Iris pigment epithelial cell (primary cell): ENCODE measurements at places on chromosomes 7 and 10.
A peak's percentile ranks its signal among the peaks of the same experiment; 100 is the strongest.

- DNase-seq, result peak; percentile 98
Measured at GRCh38 chr7:83468251-83468739, 180.6 kb downstream of the SEMA3E start.

DNA sequence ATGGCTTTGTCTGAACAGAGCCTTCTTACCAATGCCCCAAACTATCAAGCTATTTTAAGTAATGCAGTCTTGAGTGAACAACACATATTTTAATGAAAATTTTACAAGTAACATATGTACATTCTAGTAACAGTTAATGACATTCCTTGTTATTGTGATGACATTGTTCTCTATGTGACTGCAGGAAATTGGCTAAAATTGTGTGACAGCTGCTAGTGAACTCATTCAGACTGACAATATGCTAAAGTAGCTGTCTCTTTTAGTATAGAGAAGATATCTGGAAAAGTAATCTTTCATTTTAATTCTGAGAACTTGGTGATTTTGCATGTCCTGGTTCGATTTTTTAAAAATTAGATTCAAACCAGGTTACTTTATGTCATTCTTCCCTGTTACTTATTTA lies 259.8 kb upstream of the MAGI2 start:
- no peak for DNase-seq

DNA sequence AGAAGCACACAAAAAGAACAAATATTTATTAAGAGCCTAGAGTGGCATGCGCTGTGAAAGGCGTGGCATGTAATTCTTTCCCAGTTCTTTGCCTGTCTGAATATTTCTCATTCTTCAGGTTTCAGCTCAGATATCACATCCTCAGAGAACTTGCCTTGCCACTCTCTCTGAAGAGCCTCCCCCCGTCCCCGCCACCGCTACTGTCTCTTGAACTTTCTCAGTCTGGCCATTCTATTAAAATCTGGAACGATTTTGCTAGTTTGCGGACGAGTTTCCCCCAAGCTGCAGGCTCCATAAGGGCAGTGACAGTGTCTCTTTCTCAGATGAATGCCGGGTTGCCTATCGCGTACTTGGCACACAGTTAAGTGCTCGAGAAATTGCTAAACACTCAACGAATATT lies 787 bp upstream of the PLEKHA1 start:
- DNase-seq, result peak; percentile 56

DNA sequence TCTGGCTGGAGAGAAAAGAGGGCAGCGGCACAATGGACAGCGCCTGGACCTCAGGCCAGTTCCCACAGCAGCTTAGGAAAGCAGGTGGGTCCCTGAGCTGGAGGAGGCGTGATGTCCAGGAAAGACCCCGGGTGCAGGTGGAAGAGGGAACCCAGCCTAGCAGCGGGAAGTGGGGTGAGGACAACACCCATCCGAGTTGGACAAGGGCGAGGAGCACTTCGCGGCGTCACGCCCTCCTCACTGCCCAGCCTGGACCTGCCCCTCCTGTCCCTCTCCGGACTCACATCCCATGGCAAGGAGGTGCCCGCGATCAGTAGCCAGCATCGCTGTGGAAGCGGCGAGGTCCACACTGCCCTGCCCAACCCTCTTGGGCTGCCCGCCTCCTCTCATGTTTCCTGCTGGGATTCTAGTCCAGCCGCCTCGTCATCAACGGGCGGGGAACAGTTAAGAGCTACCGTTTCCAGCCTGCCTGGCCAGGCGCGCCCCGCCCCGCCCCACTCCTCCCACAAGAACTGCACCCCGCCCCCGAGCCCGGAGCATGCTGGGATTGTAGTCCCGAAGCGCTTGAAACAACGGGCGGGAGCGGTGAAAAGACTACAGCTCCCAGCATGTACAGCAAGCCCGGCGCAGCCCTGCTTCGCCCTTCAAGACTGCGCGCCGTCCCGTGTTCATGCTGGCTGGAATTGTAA lies 930.6 kb upstream of the ZNF722 start:
- DNase-seq, result no peak

GRCh38 chr7:130258494-130259078 lies 8.1 kb upstream of the CPA2 start:
- no peak for DNase-seq

GRCh38 chr7:148800677-148801076 lies 83.4 kb downstream of the EZH2 start:
- no peak for DNase-seq

DNA sequence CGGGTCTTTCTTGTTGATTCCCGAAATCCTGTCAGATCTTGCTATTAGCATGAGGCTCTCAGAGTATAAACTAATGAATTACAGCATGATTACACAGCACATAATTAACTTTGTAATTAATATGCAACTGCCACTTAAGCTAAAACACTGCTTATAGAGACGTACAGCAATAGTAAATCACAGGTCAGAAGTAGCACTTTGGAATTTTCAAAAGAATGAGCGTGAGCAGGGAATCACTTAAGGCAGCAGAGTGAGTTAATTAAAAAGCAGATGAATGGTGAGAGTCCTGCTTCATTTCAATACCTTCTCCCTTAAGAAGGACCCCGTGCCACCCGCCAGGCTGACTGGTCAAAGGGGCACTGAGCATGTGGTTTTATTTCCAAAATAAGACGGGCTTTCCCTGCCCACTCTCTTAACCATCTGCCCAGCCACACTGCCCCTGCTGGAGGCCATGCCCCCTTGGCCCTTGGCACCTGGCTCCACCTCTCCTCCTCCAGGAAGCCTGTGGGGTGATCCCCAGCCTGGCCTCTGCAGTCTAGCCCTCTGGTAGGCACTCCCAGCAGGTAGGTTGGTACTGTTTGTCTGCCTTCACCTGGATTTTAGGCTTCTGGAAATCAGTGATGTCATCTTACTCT lies 117.8 kb downstream of the ZMIZ1 start:
- DNase-seq, result no peak

- DNase-seq, result peak; percentile 30
Measured at GRCh38 chr7:131692131-131692960, 135.9 kb upstream of the PODXL start.

GRCh38 chr10:130983749-130984148 lies 327.8 kb downstream of the TCERG1L start:
- DNase-seq, result no peak

- DNase-seq, result no peak
Measured at GRCh38 chr10:18252086-18252485, 111.9 kb downstream of the CACNB2 start.

DNA sequence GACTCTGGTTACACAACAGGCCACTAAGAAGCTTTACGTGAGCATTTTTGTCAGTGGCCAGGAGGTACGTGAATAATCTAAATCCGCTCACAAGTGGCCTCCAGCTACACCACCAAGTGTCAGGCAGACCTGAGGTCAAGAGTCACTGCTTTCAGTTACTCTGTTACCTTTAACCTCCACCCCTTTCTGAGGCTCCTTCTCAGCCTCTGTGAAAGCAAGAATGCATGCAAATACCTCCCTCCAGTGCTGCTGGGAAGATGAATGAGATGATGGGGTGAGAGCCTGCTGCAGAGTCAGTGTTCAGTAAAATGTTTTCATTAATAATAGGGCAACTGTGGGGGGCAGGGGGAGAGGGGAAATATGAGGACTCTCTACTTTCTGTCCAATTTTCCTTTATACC lies 11.2 kb downstream of the DDC start:
- no peak for DNase-seq

- DNase-seq, result peak; percentile 7
Measured at GRCh38 chr10:20707251-20707650, 189.9 kb downstream of the NEBL start.

GRCh38 chr10:95730233-95730632 lies 25.7 kb upstream of the ENTPD1 start:
- DNase-seq, result no peak

DNA sequence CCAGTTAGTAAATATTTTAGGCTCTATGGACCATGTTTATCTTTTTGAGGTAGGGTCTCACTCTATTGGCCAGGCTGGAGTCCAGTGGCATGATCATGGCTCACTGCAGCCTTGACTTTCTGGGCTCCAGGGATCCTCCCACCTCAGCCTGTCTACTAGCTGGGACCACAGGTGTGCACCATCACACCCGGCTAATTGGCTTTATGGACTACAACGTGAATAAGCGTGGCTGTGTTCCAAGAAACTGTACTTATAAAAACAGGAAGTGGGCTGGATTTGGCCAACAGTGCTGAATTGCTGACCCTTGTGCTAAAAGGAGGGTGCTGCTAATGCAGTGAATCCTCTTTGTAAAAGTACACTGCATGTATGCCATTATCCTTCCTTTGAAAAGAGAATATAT lies 111.7 kb upstream of the CDK13 start:
- peak; percentile 68 for DNase-seq

- DNase-seq, result no peak
Measured at GRCh38 chr10:7337431-7338171, 73.2 kb downstream of the SFMBT2 start.

DNA sequence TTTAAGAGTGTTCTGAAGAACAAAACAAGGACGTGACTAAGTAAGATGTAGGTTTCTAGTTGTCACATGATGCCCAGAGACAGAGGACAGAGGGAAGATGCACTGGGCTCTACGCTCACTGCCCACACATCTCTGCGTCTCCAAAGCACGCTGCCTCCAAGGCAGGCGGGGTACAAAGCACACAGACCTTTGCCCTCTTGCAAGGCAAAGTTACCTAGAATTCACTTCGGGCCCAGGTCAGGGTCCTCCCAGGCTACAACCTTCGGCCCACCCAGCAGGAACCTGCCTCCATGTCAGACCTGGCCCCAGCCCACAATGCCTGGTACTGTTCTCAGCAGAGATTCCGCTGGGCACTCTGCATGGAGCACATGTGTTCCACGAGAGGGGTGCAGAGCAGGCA lies 26.5 kb downstream of the GRB10 start:
- no peak for DNase-seq

DNA sequence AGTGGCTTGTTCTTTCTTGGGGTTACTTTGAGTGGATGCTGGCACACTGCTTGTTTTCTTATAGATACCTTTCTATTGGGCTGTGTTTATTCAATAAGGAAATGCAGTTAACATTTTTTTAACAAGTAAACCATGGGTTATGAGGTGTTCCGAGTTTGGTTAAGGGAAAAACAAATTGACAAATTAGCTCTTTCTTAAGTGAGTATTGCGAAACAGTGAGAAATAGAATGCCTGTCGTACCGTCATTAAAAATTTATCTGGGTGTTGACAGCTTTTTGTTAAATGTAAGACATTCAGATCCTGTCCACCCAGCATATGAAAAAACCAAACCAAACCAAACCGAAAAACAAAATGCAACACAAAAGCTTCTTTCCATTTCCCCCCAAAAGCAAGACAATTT lies 6.2 kb downstream of the CUX1 start:
- DNase-seq, result no peak

DNA sequence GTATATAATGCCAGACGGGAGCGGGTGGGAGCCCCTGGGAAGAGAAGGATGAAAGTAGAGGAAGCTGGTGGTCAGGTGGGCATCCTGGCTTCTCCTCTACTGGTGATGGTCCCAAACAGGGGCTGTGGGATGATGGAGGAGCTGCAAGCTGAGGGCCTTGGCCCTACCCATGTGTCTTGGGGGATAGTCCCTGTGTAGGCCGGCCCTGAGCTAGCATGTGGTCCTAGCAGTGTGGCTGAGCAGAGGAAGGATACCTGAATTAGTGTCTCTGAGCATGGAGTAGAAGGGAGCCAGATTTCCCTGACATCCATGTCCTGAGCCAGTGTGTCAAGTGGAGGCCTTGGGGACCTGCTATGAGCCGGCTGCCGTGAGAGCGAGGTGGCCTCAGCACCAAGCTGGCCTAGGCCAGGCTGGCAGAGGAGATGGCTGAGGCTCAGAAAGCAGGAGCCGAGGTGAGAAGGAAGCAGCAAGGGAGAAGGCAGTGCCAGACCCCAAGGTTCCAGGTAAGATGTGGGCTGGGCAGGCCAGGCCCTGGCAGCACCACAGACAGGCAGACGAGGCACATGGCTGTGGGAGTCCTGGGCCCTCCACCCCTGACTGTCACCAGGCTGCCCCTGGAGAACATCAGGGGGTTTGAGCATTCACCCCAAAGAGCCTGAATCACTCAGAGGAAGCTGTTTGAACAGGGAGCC lies 150.2 kb downstream of the ABCA13 start:
- DNase-seq, result no peak

DNA sequence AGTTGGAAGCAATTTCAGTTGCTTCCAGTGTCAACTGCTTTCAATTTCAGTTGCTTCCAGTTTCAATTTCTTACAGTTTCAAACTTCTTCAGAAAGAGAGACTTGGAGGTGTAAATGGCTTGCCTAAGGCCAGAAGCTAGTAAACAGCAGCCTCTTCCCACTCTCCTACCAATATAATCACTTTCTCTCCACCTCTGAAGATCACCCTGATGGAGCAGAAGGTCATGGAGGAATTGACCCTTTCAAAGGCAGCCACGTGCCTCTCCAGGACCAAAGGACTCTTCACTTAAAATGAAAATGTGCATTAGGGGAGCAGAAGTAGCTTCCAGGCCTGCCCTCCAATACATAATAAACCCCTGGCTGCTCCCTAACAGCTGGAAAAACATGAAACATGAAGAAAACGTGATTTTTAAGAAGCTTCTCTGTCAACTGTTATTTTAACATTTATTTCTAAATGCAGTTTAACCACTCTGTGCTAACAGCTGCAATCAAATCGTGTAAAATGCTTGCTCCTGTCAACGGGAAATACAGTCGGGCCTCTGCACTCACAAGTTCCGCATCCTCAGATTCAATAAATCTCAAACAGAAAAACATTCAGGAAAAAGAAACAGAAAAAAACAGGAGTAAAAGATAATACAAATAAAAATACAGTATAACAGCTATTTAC lies 1020.6 kb downstream of the XPNPEP1 start:
- DNase-seq, result no peak

GRCh38 chr7:127226685-127227374 lies 25.9 kb downstream of the GRM8 start:
- no peak for DNase-seq

DNA sequence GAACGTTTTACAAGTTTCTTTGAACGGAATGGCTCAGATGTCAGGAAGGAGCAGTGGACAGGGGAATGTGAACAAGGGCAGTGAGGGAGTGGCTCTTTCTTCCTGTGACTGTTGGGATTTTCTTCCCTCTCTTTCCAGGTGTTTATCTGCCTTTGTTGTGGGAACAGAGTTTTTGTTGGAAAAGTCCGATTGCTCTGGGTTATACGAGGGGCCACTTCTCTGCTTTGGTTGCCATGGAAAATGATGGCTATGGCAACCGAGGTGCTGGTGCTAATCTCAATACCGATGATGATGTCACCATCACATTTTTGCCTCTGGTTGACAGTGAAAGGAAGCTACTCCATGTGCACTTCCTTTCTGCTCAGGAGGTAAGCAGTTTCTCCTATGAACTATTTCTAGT lies 41.4 kb downstream of the ZRANB1 start:
- no peak for DNase-seq

DNA sequence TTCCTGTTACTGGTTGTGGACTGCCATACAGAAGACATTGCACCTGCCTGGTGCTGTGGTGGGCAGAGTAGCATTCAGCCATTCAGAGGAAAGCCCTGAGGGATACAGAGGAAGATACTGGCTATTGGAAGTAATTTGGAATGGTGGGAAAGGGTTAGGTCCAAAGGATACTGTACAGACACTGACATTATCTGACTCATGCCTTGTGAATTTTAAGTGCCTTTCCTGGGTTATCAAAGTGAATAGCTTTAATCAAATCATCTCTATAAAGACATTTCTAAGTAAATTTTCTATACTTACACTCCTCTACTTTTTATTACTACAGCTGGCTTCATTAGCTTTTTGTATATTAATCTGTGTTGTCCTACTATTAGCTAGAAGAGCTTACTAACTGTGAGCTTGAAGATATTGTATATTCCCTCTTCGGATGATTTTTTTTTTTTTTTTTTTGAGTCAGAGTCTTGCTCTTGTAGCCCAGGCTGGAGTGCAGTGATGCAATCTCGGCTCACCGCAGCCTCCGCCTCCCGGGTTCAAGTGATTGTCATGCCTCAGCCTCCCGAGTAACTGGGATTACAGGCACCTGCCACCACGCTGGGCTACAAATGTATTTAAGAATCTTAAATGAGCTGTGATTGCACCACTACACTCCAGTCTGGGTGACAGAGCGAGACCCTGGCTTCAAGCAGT lies 186.5 kb downstream of the ADK start:
- no peak for DNase-seq
